AG09319 (cell line): ENCODE measurements at places on chromosomes 16 and 17.

DNA sequence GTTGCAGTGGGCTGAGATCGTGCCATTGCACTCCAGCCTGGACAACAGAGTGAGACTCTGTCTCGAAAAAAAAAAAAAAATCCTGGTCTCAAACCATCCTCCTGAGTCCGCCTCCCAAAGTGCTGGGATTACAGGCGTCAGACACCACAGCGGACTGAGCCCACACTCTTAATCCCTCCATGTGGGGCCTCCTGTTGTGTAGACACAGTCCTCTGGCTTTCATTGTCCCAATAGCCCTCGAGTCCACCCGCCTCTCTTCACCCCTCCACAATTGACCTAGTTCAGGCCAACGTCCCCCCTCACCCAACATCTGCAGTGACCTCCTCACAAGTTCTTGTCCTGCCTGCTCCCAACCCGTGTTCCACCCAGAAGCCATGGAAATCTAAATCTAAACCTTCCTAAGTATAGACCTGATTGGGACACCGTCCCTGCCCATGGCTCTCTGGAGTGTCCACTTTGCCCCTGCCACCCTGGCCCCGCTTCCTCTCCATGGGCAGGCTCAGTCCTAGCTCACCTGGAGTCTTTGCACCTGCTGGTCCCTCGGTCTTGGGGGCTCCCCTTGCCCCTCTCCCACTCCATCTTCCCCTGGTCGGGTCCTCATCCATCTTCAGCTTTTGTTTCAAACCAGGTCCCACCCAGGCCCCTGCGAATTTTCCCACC lies 46.7 kb downstream of the HAPSTR1 start:
- DNase-seq = no peak

DNA sequence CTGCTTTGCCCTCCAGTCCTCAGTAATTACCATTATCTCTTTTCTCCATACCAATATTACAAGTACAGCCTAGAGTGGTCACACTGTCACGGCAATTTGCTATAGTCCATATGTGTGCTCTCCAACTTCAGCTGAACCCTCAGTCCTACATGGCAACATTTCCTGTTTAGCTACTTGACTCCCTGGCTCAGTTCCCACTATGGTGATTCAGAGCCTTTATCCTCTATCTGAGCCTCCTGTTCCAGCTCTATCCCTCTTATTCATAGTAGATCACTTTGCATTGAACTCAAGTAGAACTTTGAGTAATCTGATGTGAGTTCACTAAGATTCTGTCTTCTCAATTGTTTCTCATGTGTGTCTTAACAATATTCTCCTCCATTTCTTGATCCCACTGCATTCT lies 43.7 kb upstream of the GOSR1 start:
- DNase-seq = peak; percentile 38

GRCh38 chr17:73710095-73710592 lies 65.9 kb upstream of the SDK2 start:
- DNase-seq = no peak

- DNase-seq = no peak
These were observed 144.0 kb downstream of the SOX9 start for GRCh38 chr17:72264682-72265405.

DNA sequence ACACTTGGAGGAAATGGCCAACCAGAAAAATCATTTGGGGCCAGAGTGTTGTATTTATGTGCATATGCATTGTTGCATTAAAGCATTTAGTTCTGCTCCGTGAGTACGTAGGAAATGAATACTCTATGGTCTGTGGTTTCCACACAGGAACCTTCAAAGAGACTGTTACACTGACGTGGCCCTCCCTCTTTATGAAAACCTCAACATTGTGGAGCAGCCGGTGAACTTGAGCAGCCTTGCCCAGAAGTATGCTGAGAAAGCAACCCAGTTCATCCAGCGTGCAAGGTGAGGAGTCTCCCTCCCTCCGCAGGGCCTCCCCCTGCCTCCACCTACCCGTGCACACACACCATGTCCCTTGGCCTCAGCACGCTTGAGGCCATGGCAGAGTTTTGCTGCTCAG lies 65.2 kb downstream of the ARSG start:
- no peak for DNase-seq

GRCh38 chr17:58691701-58692238 lies at the start of gene TEX14:
TSS of gene TEX14 (minus strand) at chr17:58692045. CDS start at chr17:58652001, 40,044 bp downstream.
- no peak for DNase-seq

DNA sequence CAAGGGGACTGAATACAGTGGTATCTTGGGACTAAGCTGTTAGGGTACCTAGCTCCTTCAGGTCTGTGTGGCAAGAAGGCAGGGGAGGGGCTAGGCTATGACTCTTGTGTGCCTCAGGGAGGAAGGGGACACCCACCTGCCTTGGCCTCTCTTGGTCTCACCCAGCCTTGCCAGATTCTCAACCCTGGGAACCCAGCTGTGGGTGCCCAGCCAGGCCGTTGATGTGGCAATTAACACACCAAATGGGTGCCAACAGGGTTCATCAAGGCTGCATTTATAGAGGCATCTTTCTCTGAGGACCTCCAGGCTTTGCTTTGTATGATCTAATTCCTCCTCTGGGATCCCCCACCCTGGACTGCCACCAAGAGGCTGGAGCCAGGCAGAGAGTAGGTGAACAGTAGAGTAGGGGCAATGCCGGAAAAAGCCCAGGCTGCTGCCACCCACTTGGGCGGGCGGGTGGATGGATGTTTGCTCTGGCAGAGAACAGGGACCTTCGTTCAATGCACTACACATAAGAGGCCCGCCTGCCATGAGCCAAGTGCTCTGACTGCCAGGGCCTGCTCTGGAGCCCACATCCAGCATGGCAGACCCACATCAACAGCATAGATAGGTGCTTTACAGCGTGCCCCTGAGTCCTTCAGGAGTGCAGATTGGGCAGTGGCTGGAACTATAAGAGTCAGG lies 3.2 kb upstream of the ASB16 start:
- no peak for DNase-seq

DNA sequence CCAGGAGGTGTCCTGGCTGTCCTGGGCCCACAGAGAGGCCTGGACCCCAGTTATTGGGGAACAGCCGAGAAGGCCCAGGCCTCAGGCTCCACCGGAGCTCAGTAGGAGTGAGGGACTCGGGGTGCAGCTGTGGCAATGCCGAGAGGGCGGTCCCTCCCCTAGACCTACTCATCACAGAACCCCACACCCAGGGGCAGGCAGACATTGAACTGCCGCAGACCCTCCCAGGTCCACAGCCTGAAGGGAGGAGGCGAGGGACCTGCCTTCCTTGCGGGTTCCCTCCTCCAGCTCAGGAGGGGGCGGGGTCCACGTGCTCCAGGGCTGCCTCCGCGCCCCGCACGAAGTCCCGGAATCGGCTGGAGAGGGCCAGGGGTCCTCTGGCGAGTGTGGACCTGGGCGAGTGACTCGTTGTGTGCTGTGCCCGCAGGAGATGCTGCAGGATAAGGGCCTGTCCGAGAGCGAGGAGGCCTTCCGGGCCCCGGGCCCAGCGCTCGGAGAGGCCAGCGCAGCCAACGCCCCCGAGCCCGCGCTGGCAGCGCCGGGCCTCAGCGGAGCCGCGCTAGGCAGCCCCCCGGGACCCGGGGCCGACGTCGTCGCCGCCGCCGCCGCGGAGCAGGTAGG lies 3.9 kb downstream of the TBX4 start:
- no peak for DNase-seq

DNA sequence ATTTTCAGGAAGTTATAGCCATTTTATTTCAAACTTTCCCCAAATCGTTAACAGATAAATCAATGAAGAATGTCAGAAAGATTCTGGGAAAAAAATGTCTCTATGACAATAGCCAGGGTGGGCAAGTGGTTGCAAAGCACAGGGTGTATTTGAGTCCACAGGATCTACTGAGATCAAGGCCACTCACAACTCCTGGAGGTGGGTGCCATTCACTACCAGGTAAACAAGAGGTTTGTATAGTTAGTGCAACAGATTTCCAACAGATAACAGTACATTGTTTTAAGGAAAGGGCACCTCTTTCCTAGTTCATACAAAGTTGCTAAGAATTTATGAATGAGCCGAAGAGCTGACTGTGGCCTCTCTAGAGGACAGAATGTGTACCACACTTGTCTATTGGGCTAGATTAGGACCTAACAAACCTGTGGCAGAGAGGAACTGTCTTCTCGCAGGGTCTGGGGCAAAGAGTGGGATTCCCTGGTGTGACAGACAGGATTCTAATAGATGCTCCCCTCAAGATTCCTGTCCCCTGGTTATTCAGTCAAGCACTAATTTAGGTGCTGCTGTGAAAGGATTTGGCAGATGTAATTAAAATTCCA lies 52.0 kb upstream of the ZNF629 start:
- DNase-seq = no peak

DNA sequence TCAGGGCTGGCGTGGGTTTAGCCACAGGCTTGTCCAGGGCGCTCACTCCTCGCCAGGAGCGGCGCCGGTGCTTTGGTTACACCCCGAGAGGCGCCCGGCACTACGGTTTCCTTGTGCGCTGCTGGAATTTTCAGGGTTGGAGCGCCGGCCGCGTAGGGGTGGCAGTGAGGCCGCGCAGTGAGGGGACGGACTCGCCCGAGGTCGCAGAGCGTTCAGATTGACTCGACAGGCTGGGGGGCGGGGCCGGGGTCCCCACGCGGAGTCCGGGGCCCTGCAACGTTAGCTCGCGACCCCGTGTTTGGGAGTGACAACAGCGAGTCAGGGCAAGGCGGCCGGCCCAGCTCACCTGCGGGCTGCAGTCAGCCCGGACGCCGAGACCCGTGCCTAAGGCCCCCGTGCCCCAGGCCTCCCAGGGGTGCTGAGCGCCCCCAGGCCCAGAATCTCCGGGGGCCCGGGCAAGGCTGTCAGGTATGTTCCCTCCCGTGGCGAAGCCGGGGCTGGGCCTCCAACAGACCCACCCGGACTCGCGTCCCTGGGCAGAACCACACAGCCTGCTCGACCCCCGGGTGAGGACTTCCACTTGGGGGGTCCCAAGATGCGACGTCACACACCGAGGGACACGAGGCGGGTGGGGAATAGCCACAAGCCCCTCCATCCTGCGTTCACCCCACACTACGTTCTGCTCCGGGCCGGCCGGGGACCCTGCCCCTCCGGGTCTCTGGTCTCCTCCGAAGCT lies 1.3 kb upstream of the ACTG1 start:
- no peak for DNase-seq

DNA sequence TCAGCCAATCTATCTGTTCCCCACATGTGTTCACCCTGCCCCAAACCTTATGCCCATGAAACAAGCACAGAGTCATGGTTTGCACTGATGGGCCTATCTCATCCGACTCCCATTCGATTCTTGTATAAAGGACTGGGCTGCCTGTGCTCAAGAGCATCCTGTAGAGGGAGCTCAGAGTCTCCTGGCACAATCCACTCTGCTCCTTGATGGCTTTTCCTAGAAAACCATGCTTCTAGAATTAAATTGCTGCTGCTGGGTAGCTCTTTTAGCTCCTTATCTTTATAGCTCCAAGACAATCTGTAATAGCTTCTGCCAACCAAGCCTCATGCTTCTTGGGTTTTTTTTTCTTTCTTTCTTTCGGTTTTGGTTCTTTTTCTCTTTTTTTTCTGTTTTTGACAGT lies 9.7 kb downstream of the ZNF19 start:
- no peak for DNase-seq

- DNase-seq = no peak
These were observed 37.6 kb downstream of the PGS1 start for GRCh38 chr17:78415821-78416711.

DNA sequence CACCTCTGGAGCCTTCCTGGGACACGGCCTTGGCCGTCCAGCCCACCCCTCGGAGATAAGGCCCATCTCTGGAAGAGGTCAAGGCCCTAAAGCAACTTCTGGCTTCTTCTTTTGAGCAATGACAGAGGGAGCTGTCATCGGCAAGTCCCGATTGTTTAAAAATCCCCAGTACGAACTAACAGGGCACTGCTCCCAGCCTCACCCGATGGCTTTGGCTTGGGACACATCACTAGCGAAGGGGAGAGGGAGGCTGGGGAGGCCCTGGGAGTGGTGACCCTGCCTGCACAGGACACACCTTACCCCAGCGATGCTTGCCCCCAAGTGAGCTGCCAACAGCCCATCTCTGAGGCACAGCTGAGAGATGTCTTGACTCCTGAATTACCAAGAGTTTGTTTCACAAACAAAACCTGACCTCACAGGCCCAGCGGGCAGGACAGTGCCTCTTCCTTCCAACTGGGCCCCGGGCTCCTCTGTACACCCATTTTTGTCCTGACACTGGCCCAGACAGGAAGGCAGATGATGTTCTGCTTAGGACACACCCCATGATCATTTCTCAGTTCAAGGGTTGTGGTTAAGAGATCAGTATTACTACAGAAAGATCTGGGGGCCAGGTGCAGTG lies 4.8 kb downstream of the SYNGR2 start:
- no peak for DNase-seq

- DNase-seq = no peak
These were observed 105.8 kb upstream of the SDK2 start for GRCh38 chr17:73749928-73750605.
